ENCODE measurements at places on chromosomes 2 and 18. TPM values are rescaled to one million over a fixed set of nuclear protein-coding genes. Genes with fewer than 3 reads are reported as not detected.

The GLI2 gene
- 8.1 TPM for polyA plus RNA-seq

The RTP5 gene
- not detected for polyA plus RNA-seq

The C2orf78 gene
- polyA plus RNA-seq: not detected

The CROCC2 gene
- polyA plus RNA-seq: 0.11 TPM

The FHOD3 gene
- 30.5 TPM for polyA plus RNA-seq

The LRRTM4 gene
- polyA plus RNA-seq: 1.1 TPM

The HPCAL1 gene
- polyA plus RNA-seq: 34.9 TPM

The MBP gene
- polyA plus RNA-seq: 18.4 TPM

The MAP3K2 gene
- polyA plus RNA-seq: 15.8 TPM

The CLHC1 gene
- 17.6 TPM for polyA plus RNA-seq

GRCh38 chr2:853203-853870, 97.3 kb upstream of the SNTG2 start:
- peak; percentile 44 for DNase-seq

DNA sequence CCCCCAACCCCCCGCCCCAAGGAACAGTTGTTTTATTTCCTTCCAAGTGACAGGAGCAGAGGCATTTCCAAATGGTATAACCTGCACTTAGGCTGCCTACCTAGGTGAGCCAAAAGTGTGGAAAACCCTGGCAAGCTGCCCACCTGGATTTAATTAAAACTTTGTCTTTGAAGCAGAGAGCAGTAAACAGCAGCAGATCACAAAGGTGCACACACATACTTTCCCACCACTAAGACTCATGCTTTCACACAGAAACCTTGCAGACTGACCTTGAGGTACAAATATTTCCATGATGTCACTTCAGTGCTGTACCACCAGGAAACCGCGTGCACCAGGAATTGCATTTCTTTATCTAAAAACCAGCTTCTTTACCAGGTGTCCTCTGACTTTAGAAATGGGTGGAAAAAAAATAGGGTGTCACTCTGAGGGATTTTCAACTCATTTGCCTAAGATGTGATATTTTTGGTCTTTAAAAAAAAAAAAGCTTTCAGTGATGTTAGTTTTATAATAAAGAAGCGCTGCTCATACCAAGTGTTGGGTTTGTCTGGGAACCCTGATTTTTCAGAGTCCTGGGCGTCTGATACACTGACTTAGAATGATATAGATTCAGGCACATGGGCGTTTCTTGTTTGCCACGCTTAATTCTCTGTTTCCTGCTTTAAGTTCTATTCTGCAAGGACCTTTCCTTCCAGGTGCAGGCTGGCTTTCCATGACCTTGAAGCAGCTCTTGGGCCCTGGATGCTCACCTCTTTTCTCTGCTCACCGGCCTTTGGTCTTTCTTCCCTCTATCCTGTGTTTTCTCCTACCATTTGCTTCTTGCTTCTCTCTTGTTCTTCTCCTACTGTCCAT, 70.7 kb upstream of the BCL2L11 start:
- DNase-seq: no peak

DNA sequence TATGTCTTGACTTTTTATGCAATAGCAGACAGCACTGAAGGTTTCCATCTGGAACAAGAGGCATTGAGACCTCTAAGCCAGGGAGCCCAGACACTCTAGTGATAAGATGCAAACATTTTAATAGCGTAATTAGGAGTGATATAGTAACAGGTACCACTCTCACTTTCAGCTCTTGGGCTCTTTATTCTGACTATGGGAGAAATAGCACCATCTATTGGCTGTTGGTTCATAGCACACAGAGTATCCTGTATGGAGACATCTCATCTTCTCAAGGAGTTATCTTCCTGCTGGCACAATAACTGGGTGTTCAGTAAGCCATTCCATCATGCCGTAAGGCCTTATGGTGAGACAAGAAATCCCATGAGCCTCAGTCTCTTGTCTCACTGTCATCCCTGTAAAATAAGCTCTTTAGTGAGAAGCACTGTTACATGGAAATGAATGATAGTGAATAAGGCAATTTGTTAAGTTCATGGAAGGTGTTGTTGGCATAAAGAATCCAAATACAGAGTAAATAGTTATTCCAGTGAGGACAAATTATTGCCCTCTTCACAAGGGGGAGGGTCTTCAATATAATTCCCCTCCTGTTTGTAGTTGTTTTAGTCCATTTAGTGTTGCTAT, 48.3 kb downstream of the THUMPD2 start:
- DNase-seq: no peak

DNA sequence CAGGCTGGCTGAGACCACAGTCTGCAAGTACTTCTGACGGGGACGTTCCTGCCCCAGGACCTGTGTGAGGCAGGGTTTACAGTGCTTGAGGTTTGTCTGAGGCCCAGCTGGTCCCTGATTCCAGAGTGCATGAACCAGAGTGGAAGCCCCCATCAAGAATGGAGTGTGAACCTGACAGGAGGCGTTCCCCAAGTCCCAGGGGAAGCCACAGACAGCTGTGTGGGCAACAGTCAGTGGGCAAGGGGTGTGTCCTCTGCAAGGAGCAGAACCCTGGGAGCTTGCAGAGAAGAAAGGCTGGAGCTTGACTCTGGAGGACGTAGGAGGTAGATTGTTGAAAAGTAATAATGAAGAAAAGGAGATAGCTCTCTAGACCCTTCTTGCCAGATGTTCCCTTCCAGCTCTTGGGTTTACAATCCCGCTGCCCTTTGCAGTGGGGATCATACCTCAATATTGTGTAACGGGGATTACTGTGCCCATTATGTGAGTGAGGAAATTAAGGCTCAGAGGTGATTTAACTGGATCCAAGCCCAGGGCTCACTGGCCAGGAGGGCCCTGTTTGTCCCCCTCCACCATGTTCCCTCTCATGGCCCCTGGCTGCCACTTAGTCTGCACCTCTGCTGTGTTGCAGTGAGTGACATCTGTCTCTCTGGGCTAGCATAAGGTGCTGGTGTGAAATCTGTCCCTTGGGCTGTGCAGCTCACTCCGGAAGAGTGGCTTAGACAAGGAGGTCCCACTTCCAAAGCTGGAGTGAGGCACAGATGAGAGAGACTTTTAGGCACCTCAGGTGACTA, 6.2 kb downstream of the DBI start:
- DNase-seq: no peak

DNA sequence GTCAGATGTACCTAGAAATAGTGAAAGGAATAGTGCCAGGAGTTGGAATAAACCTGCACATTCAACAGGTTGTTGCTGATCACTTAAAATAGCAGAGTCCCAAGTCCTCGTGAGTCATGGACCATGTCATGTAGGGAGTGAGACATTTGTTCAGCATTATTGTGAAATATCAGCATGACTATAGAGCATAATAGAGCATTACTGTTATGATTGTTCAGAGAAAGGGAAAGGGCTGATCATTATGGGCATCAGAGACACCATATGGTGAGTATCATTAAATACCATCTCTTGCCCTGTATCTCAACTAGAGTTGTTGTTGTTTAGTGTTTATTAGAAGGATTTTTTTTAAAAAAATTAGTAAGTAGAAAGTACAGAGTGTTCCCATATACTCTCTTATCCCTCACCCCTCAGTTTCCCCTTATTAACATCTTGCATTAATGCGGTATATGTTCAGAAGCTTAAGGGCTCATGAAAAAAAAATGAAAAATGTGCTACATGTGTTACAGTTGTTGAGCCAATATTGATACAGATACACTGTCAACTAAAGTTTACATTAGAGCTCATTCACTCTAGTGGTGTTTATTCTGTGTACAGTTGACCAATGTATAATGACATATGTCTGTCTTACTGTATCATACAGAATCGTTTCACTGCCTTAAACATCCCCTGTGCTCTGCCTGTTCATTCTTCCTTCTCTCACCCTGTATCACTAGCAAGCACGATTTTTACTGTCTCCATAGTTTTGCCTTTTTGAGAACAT, 5.7 kb downstream of the ELAC1 start:
- no peak for DNase-seq

- DNase-seq: no peak
Measured at GRCh38 chr18:50080932-50081560, 113.9 kb downstream of the MYO5B start.

DNA sequence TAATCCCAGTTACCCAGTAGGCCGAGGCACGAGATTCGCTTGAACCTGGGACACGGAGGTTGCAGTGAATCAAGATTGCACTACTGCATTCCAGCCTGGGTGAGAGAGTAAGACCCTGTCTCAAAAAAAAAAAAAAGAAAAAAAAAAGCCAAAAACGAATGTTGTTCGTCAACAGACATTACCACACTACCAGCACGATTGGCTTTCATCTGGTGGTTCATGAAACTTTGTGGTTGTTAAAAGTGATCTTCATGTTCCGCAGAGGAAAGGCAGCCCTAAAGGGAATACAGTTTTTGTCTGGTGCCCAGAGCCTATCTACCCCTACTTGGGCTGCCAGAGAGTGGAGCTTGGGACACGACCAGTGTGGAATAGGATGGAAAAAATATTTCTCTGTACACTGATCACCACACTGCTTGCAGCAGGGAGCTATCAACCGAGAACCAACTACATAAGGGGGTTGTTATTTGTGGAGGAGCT, 13.6 kb upstream of the CXCR4 start:
- DNase-seq: no peak

DNA sequence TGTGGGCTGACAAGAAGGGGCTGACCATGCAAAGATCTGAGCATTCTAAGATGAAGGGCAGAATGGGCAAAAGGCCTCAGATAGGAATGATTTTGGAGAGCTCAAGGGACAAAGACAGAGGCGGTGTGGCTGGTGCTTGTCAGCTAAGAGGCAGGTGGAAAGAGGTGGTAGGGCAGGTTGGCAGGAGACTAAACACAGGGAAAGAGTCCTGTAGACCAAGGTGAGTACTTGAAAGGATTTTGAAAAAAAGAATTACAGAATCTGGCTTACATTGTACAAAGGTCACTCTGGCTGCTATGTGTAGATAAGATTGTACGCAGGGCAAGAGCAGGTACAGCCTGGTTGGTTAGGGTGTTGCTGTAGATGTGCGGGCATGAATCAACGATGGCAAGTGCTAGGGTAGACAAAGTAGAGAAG, 50.6 kb downstream of the STK39 start:
- no peak for DNase-seq

- no peak for DNase-seq
Measured at GRCh38 chr2:37671816-37672103, 318 bp upstream of the CDC42EP3 start.

DNA sequence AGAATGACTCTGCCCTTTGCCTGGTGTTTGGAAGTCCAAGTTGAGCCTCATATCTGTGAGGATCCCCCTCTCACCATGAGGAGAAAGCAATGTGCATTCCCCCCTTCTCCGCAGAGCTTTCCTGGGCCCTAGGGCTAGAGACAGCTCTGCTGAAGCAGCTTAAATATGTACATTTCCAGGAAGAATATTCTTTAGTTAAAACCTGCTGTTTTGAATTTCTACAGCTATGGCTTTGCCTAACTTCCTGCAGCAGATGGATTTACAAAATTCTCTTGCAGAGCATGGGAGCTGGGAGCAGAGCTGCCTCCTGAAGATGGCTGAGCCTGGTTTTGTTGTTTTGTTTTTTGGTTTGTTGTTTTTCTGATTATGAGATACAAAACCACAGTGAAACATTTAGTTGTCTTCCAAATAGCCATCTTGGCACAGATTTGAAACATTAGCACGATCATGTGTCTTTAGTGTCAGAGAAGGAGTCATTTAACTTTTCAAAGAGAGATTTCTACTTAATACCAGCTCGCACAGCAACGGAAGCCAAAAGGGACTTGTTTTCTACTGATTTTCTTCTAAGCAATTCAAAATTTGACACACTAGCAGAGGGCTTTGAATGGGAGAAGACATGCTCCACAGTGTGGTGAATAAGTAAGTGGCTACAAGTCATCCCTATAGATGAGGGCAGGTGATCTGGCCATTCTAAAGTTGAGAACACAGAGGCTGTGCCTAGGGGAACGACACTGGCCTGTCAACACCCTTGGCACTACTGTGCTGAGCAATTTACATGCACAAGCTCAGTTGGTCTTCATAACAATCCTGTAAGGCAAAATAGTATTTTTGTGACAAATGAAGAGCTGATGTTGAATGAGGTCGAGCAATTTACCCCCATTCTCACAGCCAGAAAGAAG, 222.6 kb downstream of the MREG start:
- no peak for DNase-seq

All from muscle of back (tissue), 13 donors.